Mesenteric fat pad (tissue), 1 donor: ENCODE measurements at places on chromosomes 5 and 9. TPM values are rescaled to one million over a fixed set of nuclear protein-coding genes. Genes with fewer than 3 reads are reported as not detected.

IL13 gene
- not detected for total RNA-seq

ZFP37 gene
- total RNA-seq = 2.0 TPM

PHF24 gene
- total RNA-seq = 0.39 TPM

LCN9 gene
- total RNA-seq = not detected

TLR4 gene
- 62.8 TPM for total RNA-seq

GRCh38 chr5:34771076-34771475 lies 67.9 kb upstream of the TTC23L start:
- no peak for DNase-seq

- DNase-seq = no peak
These were observed 576.9 kb downstream of the EBF1 start for GRCh38 chr5:158522776-158523175.

DNA sequence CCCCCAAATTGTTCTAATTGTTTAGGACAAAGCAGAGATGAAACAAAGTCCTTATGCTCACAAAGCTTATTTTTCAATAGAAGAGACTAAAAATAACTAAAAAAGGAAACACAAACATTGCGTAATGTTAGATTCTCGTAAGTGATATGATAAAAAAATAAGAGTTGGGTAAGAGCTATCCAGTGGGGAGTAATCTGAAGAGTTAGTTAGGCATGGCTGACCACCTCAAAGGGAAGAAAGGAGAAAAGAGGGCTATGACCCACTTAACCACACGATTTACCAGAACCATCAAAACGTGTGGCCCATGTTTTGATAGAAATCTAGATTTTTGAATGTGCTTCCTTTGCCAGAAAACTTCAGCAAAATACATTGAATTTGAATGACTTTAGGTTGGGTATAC lies 1296.8 kb upstream of the NUDT12 start:
- no peak for DNase-seq

GRCh38 chr9:137275588-137276472 lies 1.7 kb upstream of the TOR4A start:
- no peak for DNase-seq

DNA sequence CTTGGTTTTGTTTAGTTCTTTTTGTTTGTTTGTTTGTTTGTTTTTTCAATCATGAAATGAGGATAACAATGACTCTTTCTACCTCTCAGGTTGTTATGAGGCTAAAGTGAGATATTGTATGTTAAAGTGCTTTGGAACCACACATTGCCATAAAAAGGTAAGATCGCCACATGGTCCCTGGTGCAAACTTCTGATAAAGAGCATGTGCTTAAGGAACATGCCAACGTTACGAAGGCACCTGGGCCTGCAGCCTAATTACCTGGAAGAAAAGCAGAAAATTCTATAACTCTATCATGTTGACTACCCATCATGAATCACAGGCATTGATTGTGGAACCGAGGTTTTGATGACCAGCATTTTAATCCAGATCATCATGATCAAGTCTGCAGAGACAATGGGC lies 151.8 kb downstream of the DROSHA start:
- DNase-seq = no peak

DNA sequence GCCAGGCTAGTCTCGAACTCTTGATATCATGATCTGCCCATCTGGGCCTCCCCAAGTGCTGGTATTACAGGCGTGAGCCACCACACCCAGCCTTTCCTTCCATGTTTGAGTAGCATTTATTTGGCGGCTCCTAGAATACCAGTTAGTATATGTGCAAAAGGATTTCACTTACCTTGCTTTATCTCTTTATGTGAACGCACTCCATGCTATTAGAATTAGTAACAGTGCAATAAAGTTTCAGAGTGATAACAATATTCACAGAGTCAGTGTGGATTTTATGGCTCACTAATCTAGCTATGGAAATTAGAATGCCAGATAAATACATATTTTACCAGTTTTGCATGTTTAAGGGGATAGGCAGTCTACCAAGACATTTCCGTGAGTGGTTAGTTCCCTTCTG lies 74.4 kb upstream of the NIPBL start:
- no peak for DNase-seq

DNA sequence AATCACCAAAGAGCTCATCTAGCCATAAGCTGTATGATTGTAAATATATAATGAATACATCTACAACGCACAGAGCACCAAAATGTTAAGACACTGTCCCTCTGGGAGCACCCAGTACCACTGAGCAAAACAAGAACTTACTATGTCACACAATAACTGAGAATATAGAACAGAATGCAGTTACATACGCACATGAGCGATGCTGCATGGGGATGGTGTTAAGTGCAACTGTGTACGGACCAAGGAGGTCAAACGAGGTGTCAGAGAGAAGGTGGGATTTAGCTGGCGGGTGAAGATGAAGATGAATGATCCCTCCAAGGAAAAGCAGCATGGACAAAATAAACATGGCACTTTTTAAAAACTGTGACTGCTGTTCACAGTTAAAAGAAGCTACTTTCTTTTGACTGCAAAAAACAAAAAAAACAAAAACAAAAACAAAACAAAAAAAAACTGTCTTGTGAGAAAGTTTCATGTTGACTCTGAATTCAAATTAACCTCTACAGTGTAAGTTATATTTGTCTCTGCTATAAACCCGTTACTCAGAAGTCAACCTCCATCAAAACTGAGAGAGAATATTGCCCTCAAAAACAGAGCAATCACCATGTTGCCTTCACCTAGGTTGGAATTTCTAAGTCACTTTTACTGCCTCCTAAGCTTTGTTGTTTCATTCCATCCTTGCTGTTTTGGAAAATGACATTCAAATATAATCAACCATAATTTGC lies 169.6 kb upstream of the GNA14 start:
- DNase-seq = no peak

DNA sequence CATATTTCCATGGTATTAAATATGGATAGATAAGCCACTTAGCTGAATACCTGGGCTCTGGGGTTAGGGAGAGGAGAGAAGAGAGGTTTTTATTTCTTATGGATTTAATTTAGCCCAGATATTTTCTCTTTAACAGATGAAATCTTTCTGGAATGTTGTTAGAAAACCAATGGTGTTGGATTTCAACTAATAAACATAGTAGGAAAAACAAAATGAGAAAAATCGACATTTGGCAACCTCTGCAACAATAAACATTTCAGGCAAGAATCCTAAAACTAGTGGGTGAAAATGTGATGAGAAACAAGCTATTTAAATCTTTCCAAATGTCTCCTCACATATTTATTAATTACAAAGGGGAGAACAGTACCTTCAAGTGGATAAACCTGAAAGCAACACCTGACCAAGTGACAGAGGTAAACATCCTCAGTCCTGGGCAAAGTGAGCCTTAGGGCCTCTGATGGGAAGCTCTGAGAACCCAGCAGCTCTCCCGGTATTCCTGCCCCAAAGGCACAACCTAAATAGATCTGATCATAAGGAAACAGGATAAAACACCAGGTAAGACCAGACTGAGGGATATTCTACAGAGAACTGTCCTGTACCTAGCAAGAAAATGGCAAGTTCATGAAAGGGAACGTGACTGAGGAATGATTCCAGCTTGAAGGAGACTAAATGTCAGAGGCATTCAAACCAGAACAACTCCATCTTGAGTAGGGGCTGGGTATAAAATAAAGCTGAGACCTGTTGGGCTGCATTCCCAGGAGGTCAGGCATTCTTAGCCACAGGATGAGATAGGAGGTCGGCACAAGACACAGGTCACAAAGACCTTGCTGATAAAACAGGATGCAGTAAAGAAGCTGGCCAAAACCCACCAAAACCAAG lies 163.7 kb downstream of the ESM1 start:
- DNase-seq = no peak

DNA sequence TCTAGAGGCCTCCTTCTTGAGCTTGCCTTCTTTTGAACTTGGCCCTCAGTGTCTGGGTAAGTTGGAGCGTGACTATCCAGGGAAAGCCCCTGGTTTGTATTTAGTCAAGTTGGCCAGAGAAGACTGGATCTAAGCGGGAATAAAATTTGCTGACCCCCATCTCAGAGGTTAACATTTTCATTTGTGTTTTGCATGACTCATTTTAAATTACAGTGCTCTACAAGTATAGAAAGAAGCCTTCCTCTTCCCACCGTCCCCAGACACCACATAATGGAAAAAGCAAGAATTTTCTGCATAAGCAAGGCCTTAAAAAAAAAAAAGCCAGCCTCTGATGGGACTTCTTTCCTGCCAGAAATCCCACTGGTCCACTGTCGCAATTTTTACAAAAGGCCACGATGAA lies 27.2 kb downstream of the PIK3R1 start:
- no peak for DNase-seq

- DNase-seq = no peak
These were observed 782 bp upstream of the SKP1 start for GRCh38 chr5:134177369-134178095.

GRCh38 chr5:180494060-180494509 lies at the start of gene CNOT6:
Gene CNOT6, plus strand, starts transcription at chr5:180494379. Its CDS starts 34,898 bp downstream, at chr5:180529277.
- DNase-seq = peak; percentile 98

DNA sequence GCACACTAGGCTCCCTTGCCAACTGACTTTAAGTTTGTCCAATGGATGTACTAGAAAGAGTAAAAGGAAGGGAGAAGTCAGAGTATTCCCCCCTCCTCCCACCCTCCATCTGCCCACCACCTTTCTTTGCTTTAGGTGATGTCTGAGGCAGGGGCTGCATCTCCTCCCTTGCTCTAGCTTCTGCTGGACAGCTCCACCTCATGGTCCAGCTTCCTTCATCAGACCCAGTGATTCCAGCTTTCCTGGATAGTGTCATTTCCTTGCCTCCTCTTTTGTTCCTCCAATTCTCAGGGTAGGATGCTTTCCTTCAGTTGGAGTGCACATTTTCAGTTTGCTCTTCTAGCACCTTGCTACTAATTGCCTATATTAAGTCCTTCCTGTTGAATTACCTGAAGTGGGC lies 67.4 kb downstream of the RAD23B start:
- peak; percentile 4 for DNase-seq

GRCh38 chr9:113293285-113293878 lies 9.8 kb downstream of the RNF183 start:
- no peak for DNase-seq

GRCh38 chr9:38342096-38342495 lies 50.4 kb upstream of the ALDH1B1 start:
- no peak for DNase-seq

DNA sequence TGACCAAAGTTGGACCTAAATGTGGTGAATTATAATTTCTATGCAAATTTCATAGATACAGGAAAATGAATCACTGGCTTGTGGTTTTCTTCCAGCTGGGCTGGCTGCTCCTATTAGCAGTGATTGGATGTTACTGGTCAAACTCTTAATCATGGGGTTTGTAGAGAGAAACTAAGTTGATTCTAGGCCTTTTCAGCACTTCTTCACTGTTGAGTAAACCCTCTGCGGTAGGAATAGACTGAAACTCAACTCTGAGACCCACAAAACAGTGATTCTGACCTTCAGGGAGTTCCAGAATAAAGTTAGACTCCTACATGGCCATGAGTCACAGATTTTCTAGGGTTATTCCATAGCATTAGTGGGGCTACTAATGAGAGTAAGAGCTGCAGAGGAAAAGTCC lies 47.9 kb upstream of the FKTN start:
- DNase-seq = no peak

DNA sequence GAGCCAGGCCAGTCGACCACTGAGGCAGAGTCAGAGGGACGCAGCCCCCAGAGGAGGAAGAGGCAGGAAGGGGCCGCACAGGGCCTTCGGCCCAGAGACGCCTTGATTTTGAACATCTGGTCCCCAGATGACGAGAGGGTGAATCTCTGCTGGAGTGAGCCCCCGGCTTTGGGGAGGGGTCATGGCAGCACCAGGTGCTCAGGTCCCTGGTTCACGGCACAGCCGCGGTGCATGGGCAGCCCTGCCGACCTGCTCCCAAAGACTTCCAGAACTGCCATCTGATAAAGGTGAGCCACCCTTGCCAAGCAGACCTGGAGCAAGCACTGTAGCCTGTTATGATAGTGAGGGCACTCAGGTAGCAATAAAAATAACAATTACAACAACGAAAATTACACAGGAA lies 29.8 kb downstream of the LPCAT1 start:
- DNase-seq = no peak

DNA sequence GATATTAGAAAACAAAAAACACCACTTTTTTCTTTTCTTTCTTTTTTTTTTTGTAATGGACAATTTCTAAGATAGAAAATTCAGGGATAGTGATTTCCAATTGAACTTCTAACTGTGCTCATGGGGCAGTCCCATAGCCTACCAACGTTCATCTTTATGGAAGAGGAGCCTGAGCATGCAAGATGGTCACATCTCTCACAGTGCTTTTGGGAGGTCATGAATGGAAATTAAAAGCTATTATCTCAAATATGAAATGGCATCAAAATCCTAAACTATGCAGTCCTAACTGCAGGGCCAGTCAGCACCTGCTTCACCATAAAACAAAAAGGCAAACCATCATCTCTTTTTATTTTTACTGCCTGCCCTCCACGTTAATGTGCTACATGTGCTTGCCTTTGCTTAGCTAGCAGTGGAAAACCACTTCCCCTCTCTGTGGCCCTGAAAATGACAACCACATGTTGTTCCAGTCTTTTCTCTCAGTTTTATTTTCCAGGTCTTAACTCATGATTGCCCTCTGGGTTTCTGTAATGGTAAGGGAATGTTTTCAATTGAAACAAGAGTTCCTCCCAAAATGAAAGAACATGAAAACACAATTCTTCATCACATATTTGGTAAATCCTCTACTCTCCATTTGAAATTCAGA lies 16.7 kb downstream of the IFNB1 start:
- no peak for DNase-seq

DNA sequence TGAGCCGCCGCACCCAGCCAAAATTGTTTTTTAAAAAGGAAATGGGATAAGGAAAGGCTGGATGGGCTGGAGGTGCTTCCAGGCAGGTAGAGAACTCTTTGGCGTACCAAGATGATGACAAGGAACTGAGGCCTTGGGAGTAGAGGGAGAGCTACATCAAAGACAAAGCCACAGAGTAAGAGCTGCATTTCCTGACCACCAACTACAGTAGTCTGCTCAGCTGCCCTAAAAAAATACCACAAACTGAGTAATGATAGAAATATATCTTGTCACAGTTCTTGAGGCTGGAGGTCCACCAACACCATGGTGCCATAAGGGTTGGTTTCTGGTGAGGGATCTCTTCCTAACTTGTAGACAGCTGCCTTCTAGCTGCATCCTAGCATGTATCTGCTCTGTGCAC lies 8.2 kb downstream of the OR1K1 start:
- DNase-seq = no peak

- DNase-seq = no peak
These were observed 1262.0 kb upstream of the DMAC1 start for GRCh38 chr9:9061627-9062026.

DNA sequence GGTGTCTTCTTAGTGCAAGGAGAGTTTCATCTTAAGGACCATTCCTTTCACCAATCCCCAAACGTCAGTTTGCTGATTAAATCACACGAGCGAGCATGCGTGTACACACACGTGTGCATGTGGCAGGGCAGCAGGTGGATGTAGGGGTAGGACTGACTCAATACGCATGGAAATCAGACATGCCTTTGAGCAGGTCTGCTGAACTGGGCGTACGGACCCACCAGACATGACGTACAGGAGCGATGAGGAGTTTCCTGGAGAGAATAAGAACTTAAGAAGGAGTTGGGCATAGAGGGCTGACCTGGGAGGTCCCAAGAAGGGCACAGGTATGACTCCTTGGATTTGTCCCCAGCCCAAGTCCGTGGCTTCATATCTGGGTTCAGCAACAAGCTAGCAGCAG lies 170.0 kb downstream of the FGF18 start:
- no peak for DNase-seq
